ENCODE measurements at places on chromosomes 3 and 15.

- no peak for DNase-seq
These were observed 435.1 kb upstream of the CNTN3 start for GRCh38 chr3:75049533-75049932.

DNA sequence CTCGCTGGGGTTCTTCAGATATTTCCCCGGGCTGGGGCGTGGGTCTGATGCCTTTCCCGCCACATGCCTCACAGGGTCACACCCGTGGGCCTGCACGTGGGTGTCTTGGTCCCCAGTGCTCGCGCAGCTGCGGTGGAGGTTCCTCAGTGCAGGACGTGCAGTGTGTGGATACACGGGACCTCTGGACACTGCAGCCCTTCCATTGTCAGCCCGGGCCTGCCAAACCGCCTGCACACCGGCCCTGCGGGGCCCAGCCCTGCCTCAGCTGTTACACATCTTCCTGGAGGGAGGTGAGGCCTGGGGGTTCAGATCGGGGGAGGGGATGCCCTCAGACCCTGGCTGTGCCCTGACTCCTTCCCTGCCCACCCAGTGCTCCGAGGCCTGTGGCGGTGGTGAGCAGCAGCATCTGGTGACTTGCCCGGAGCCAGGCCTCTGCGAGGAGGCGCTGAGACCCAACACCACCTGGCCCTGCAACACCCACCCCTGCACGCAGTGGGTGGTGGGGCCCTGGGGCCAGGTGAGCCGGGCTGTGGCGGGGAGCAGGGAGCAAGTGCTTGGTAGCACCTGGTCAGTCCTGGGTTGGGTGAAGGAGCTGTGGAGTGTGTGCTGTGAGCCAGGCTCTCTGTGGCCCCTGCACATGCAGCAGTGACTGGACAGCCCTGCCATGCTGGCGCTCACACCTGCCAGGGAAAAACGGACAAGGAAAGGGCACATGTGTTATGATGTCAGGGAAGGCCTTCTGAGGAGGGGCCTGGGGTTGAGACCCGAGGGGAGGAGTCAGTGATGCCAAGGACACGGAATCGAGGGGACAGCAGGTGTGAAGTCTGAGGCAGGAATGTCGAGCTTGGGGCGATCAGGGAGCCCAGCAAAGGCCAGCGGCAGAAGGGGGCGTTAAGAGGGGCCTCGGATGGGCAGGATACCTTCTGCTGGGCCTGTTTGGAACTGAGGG is 88.9 kb downstream of the TBC1D2B start:
- no peak for DNase-seq

- peak; percentile 26 for DNase-seq
These were observed 108.9 kb downstream of the FBLN2 start for GRCh38 chr3:13657660-13658435.

DNA sequence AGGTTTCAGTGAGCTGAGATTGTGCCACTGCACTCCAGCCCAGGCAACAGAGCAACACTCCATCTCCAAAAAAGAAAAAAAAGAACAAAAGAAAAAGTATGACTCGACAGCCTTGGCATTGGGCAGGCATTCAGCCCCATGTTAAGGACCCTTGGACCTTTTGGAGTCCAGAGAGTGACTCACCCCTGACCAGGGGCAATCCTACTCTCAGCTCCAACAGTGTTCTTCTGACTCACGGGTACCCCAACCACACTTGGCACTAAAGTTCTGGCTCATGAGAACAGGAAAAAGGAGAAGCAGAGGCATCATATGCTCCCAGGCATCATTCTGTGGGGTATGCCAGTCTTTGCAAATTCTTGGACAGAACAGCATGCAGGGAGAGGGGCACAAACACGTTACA is 252.4 kb upstream of the HES1 start:
- no peak for DNase-seq

DNA sequence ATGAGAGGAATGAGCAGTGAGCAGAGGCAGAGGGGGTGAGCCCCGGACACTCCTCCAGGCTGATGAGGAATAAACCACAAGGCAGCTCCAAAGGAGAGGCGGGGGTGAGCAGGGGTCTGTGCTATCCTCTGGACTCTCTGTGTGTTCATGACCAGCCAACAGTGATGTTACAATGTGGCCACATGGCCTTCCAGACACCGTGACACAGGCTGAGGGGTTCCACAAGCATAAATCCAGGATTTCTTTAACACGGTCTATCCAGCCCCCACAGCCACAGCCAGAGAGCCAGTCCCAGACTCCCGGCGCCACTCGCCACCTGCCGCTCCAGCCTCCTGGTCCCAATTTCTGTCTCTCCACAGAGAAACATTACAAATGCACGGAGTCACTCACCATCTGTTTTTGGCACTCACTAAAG is 24.4 kb downstream of the XXYLT1 start:
- DNase-seq, result no peak

GRCh38 chr3:113662824-113663223 is 33.6 kb downstream of the USF3 start:
- DNase-seq, result no peak

DNA sequence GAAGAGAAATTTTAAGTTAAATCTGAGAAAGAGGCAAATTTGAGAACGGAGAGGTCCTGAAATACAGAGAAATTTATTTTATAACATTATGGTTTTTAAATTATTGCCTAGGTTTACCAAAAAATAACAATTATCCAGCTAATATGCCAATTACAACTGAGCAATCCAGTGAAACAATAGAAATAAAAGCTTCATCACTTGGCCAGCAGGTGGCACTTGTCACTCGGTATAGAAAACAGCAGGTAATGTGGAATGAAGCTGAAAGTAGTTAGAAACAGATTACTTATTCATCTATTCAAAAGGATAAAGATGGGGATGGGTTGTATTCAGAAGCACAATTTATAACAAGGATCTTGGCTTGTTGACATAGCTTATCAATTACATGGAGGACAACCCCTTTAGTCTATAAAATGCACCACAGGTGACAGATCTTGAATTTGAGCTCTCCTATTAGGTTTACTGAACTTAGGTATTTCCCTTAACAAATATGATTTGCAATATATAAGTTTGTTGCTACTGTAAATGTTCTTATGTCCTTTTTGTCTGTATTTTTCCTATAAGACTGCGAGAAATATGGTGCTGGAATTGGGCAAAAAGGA is 70.1 kb upstream of the GUCA1C start:
- DNase-seq, result no peak

- DNase-seq, result no peak
These were observed 314.4 kb downstream of the MECOM start for GRCh38 chr3:169348929-169349621.

DNA sequence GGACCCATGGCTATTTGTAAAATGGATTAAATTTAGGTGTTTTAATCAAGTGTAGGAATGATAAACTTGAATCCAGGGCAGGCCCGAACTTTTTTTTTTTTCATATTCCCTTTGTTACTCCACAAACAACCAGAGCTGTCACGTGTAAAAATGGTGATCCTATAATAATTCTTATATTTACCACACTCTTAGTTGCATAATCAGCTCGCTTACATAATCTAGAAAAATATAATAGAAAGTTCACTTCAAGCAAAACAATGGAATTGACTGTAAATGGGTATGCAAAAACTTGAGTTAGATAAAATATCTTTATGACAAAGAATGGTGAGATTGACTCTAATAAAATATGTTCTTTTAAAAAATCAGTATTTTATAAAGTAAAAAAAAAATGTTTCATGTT is 2.1 kb upstream of the PAQR9 start:
- no peak for DNase-seq

DNA sequence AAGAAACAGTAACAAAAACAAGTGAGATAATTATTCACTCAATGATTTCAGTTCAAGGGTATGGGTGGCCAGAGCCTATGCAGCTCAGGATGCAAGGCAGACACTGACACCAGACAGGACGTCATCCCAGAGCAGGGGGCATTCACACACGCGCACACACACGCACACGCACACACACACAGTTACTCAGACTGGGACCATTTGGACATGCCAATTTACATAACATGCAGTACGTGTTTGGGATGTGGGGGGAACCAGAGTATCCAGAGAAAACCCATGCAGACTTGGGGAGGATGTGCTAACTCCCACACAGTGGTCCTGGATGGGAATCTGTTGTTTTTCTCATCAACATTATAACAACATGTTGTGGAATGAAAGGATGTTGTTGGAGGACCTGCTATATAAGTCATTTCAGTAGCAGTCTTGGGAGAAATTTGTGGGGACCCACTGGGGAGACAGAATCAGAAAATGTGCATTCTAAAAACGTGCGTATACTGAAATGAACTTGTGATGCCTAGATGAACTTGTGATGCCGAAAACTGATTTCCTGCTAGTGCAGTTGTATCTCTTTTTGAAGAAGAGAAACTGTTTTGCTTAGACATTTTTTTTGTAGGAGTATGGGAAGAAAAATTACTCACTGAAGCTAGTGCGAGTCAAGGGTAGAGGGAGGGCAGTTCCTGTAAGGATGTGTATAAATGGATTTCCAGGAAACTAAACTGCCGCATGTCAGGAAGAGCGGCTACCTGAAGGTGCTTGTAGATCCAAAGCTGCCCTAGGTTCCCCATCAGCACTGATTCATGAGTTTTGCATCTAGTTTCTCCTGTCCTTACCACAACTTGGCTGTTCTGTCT is 25.2 kb downstream of the CD200 start:
- no peak for DNase-seq

GRCh38 chr3:135650309-135650708 is 315.2 kb upstream of the PPP2R3A start:
- DNase-seq, result no peak

Data from stimulated activated CD8-positive, alpha-beta memory T cell treated with anti-CD3 and anti-CD28 coated beads, Interleukin-4, amount 100 ng/mL, for 1 hour (primary cell).